ENCODE measurements at places on chromosomes 3 and 15.

GRCh38 chr3:13505147-13506130 is 25.3 kb downstream of the HDAC11 start:
- DNase-seq, result no peak

- DNase-seq, result peak; percentile 84
Measured at GRCh38 chr3:14319654-14320182, 82.7 kb upstream of the SLC6A6 start.

DNA sequence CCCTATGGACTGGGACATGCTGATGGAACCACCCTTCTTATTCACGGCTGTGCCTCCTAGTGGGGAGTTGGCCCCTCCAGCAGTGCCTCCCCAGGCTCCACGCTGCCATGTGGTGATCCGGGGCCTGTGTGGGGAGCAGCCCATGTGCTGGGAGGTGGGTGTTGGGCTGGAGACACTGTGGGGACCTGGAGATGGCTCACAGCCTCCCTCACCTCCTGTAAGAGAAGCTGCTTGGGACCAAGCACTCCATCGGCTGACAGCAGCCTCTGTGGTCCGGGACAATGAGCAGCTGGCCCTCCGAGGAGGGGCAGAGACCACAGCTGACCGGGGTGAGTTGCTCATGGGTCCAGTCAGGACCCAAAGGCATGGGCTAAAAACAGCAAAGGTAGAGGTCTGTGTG is 9.1 kb downstream of the ALG3 start:
- DNase-seq, result no peak

GRCh38 chr15:71526060-71526820 is 284.1 kb upstream of the NR2E3 start:
- no peak for DNase-seq

DNA sequence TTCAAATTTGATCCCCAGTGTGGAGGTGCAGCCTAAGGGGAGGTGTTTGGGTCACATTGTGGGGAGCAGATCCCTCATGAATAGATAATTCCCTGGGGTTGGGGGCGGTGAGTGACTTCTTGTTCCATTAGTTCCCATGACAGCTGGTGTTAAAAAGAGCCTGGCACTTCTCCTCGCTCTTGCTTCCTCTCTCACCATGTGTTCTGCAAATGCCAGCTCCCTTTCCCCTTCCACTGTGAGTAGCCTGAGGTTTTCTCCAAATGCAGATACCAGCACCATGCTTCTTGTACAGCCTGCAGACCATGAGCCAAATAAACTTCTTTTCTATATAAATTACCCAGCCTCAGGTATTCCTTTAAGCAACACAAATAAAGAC is 23.1 kb downstream of the RIOX2 start:
- no peak for DNase-seq

DNA sequence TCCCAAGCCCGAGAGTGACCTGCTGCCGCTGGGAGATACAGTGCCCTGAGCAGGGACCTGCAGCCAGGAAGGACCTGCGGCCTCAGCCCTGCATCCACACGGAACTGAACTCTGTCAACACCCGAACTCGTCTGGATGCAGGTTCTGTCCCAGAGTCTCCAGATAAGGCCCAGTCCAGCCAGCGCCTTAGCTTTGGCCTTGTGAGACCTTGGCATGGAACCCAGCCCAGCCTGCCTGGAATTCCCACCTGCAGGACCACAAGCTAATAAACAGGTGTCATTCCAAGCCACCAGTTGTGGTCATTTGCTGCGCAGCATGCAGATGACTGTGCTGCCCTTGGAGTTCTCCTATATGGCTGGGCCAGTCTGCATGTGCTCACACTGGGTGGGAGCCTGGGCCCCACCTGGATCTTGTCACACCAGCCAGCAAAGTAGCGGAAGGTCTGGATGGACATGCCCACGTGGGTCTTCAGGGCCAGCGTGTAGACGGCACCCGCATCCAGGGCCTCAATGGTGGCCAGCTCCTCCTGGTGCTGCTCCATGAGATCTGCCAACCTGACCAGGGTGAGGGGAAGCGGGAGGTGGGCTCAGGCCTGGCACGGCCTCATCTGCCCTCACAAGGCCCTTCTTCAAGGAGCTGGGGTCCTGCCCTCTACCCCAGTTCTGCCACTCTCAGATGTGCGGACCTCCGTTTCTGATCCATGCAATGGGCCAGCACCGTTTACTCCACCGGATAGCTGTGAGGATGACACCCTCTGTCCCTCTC is 47.2 kb upstream of the SLC41A3 start:
- no peak for DNase-seq

Data from GM12864 (cell line).